ENCODE measurements at places on chromosomes 3 and 15. TPM values are rescaled to one million over a fixed set of nuclear protein-coding genes. Genes with fewer than 3 reads are reported as not detected.

DNA sequence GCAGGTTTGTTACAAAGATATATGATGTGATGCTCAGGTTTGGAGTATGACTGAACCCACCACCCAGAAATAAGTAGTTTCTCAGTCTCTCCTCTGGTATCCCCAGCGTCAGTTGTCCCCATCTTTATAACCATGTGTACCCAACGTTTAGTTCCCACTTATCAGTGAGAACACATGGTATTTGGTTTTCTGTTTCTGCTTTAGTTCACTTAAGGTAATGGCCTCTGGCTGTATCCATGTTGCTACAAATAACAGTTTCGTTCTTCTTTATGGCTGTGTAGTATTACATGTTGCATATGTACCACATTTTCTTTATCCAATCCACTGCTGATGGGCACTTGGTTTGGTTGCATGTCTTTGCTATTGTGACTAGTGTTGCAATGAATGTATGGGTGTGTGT is 132.3 kb downstream of the LMLN start:
- no peak for DNase-seq

The ATRIP gene
- total RNA-seq, result 20.2 TPM

The FILIP1L gene
- 0.09 TPM for total RNA-seq

- DNase-seq, result no peak
Observed at GRCh38 chr15:35260941-35261340, 175.8 kb upstream of the NANOGP8 start.

DNA sequence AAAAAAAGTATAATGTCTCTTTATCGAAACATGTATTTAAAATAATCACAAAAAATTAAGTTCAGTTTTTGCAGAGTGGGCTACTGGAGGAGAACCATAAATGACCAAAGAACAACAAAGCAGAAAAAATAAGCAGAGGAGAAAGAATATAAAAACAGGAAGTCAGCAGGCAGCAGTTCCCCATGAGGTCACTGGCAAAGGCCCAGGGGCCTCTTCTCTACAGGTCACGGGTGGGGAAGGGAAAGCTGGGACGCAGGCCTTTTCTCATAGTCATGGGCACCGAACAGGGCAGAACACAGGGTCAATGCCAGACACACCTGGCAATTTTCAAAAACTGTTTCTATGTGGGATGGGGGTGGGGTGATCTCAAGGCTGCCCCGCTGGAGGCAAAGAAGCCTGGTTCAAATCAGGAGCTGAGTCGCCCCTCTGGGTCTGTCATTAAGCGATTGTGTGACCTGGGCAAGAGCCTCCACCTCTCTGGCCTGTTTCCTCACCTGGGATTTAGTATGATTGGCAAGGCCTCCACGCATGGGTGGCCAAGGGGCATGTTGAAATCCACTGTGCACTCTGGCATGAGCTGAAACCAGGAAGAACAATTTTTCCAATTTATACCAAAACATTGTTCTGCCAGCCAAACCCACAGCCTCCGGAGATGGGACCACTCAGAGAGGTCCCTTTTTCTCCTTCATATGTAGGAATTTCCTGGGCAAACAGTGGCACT is 43.8 kb upstream of the UACA start:
- DNase-seq, result no peak

GRCh38 chr15:96058103-96058851 is 272.2 kb upstream of the NR2F2 start:
- no peak for DNase-seq

The MUC4 gene
- 2.0 TPM for total RNA-seq

The RAD51 gene
- total RNA-seq, result 42.4 TPM

Measured in H1 (cell line).